ENCODE measurements at places on chromosomes 3 and 15.

GRCh38 chr3:171293142-171293782, 166.9 kb downstream of the TNIK start:
- DNase-seq = no peak

DNA sequence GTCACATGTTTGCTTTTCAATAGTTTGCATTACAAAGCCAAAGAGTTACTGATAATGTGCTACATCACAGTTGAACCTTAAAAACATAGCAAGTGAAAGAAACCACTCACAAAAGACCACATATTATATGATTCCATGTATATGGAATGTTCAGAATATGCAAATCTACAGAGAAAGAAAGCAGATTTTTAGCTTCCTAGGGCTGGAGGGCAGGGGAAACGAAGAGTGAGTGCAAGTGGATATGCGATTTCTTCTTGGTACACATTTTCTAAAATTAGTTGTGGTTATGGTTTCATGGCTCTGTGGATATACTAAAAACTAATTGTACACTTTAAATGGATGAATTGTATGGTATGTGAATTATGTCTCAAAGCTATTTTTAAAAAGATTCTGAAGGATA, 4.0 kb upstream of the GBE1 start:
- no peak for DNase-seq

DNA sequence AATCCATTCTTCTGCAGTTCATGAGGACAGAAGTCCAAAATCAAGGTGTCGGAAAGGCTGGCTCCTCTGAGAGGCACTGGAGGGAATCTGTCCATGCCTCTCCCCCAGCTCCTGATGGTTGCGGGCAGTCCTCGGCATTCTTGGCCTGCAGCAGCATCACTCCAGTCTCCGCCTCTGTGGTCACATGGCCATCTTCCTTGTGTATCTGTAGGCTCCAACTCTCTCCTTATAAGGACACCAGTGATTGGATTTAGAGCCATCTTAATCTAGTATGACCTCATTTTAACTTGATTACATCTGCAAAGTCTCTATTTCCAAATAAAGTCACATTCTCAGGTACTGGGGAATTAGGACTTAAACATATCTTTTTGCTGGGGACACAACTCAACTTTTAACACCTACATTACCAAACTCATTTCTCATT, 56.0 kb upstream of the FLNB start:
- DNase-seq = no peak

GRCh38 chr15:49225572-49226281, 55.7 kb downstream of the GALK2 start:
- no peak for DNase-seq

DNA sequence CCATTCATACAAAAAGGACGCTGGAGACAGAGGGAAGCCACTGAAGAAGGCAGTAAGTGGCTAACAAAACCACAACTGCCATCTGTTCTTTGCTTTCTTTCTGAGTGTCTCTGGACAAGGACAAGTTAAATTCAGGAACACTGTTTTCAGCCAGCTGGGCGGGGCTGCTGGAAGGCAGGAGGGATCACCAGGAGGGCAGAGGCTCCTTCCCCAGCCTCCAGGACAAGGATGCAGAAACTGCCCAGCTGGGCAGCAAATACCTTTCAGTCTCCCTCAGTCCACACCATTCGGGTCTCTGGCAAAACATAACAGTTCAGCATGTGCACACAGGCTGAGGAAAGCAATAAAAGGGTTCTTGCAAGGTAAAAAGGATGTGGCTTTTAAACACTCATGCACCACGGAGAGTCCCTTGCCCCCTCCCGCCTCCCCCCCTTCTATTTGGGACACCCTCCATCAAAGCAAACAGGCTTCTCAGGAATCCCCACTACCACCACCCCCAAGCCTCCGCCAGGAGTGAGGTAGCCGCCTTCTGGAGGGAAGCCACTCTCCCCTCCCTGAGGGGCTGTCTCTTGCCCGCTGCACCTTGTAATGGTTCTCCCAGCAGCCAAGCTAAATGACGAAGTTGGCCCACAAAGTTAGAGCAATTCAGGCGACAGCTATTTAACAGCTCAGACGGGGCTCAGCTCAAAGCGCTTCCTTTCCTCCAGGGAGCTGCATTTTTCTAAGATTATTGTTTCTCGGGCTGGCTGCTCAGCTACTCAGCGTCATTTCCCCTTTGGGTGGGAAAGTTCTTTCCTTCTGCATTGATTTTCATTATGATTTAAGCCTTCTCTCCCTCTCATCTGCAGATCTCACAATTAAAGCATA, 3.8 kb downstream of the HEG1 start:
- peak; percentile 35 for DNase-seq

DNA sequence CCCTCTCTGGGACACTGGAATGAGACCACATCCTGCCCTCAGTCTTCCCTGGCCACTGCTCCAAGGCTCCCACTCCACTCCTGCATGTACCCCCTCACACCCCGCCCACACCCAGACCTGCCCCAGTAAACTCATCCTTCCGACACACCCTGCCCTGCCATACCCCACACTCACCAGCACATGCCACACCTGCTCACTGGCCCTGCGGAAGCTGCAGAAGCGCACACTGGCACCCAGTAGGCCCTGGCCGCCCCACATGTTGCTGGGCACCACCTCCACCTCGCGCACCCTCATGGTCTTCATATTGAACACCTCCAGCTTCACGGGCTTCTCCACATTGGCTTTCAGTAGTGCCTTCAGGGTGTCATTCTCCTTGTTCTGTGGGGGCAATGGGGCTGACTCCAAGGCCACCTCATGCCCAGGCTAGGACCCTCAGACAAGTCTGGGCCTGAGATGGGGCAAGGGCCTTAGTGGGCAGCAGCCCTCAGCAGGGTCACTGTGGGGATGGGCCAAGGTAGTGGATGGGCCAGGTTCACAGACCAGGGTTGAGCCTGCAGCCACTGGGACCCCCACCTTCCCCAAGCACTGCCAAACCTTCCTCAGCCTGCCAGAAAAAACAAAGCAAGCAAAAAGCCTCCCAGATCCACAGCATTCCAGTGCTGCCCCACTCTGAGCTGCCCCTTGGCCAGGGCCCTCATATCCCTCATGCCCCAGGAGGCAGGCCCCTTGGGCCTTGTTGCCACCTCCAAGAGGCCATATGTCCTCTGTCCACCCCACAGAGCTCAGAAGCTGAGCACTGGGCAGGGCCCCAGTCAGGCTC, 4.7 kb downstream of the GORASP1 start:
- DNase-seq = no peak

Data from activated T-helper 1 cell treated with anti-CD3 and anti-CD28 coated beads, Interleukin-2, amount 50 U/mL, for 16 hours (primary cell).